ENCODE measurements at places on chromosomes 7 and 10.

GRCh38 chr7:26388256-26388655 is 96.6 kb downstream of the SNX10 start:
- no peak for DNase-seq

GRCh38 chr7:107359520-107360316 is 110.1 kb upstream of the GPR22 start:
- DNase-seq = no peak

DNA sequence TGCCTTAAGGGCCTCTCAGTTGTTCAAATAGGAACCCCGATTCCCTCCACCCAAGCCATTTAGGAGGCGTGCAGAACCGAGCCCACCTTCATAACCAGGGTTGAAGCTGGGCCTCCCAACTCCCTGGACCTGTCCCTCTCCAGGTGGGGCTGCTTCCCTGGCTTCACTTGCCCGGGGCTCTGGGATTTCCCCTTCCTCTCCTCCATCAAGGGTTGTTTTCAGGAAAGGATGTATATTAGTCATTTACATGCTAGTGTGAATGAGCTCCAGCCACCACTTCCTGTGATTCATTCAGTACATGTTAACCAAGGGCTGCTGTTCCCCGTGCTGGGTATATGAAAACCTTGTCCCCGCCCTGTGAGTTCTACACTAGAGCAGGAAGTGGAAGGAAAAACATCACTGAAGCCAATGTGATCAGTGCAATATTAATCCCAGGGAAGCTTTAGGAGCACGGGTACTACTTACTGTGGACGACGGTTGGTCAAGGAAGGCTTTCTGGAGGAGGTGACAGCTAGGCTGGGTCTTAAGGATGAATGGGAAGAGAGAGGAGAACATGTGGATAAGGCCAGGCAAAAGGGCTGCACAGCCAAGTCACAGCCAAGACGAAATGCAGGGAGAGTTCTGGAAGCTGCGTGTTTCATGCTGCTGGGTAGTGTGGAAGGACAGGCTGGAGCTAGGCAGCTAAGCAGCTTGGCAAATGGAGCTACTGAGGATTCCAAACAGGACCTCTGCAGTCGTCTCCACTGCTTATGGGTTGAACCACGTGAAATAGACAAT is 150.1 kb upstream of the SHH start:
- peak; percentile 53 for DNase-seq

- no peak for DNase-seq
Observed at GRCh38 chr7:32639122-32639521, 143.8 kb downstream of the AVL9 start.

DNA sequence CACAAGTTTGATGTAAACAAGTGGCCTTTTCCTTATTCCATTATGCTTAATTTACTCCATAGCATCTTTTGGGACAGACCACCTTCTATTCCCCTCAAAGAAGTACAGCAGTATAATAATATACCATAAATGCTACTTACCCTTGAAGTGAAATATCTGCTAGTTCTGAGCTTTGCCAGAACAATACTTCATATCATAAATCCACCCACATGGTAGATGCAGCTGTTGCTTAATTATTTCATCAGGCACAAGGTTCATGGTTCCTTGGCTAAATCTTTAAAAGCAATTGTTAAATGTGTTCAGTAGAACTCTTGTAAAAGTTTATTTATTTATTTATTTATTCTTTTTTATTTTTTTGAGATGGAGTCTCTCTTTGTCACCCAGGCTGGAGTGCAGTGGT is 32.9 kb downstream of the CSTF2T start:
- DNase-seq = no peak

DNA sequence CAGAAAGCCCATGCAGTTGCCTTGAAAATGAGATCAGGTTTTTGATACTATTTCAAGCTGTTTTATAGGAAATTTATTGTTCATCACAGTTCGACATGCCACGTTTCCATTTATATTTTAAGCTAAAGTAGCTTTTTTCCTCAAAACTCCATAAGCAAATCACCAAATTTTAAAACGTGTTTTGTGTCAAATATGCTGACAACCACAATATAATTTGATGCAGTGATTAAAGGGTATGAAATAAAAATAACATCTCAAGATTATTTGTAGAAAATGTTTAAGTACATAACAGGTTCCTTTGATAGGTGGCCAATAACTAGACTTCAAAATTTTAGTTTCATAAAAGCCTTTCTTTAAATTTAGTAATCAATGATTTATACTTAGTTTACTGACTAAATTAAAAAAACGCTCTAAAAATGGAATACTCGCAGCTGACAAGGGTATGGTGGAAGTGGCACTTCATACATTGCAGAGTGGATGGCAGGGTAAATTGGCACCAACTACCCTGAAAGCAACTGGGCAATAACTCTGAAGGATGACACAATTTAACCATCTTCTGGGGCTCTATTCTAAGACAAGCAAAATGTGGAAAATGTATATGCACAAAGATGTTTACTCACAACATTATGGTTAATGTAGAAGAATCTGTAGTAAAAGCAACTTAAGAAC is 481.6 kb downstream of the TNS3 start:
- no peak for DNase-seq

- peak; percentile 58 for DNase-seq
Observed at GRCh38 chr10:70461397-70462348, 16.9 kb upstream of the PALD1 start.

GRCh38 chr7:479115-479947 is 40.3 kb downstream of the PDGFA start:
- DNase-seq = no peak

GRCh38 chr7:144670218-144670617 is 165.6 kb downstream of the TPK1 start:
- DNase-seq = no peak

DNA sequence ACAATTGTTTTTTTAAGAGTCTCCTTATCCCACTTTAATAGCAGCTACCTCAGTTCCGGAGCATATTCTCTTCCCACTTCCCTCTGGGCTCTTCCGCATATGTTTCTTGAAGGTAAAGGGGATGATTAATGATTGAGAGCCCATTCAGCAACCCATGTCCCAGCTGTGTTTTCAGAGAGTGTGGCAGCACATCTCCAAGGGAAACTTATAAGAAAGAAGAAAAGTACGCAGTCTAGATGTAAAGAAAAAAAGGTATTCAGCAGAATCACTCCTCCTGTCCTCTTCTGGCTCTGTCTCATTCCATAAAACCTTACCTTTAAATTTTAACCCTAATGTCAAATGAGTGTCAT is 9.7 kb upstream of the ANKRD7 start:
- DNase-seq = no peak

DNA sequence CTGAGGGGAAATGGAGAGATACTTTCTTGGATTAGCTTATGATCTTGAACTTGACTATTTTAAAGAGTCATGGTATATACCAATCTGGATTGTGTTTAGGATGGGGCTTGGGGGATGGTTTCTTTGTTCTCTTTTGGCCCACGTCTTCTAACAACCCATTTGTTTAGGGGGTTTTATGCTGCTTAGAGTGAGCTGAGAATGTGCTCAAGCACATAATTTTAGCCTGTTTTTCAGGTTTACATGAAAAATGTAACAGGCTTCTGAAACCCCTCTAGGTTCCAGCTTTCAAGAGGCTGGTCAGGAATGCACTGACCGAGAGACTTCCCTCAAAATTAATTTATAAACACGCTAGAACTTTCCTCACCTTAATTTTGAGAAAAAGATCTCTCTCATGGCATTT is 94.3 kb downstream of the AUTS2 start:
- no peak for DNase-seq

All from stimulated activated naive CD8-positive, alpha-beta T cell treated with anti-CD3 and anti-CD28 coated beads, Interleukin-15, Interleukin-2, amounts not matched to agents 100 U/mL and 50 U/mL, for 24 hours (primary cell).